ENCODE measurements at places on chromosomes 12 and 14. TPM values are rescaled to one million over a fixed set of nuclear protein-coding genes. Genes with fewer than 3 reads are reported as not detected.
A peak's percentile ranks its signal among the peaks of the same experiment; 100 is the strongest.

The CCDC184 gene
- total RNA-seq = 2.1 TPM

GRCh38 chr12:107775093-107775721 is 703 bp downstream of the ASCL4 start:
- H3K27me3 ChIP-seq = peaks cover 6% of the 10 kb centered on the region
- no peaks in the 10 kb centered on the region for H3K4me1 ChIP-seq
- peak overlapping the region; percentile 26 for H3K4me3 ChIP-seq
- no peak for DNase-seq

DNA sequence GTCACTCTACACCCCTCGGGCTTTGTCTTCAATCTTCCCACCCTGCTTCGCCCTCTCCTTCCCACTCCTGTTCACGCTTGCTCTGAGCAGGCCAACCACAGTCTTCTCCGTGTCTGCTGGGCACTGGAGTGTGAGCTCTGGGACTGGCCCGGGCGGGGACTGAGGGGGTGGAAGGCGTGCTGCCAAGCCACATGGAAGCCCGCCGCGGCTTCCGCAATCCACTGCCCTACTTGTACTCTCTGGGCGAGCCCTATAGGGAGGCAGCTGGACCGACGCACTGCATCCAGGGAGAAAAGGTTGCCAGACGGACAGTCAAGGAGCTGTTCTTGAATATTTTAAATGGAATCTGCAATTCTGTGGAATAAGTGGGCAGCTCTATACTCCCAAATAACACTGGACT is 24.8 kb downstream of the GOLGA3 start:
- H3K27ac ChIP-seq = no peak overlapping the region
- H3K4me1 ChIP-seq = no peaks in the 10 kb centered on the region
- H3K36me3 ChIP-seq = peaks cover 78% of the 10 kb centered on the region
- H3K27me3 ChIP-seq = no peaks in the 10 kb centered on the region

DNA sequence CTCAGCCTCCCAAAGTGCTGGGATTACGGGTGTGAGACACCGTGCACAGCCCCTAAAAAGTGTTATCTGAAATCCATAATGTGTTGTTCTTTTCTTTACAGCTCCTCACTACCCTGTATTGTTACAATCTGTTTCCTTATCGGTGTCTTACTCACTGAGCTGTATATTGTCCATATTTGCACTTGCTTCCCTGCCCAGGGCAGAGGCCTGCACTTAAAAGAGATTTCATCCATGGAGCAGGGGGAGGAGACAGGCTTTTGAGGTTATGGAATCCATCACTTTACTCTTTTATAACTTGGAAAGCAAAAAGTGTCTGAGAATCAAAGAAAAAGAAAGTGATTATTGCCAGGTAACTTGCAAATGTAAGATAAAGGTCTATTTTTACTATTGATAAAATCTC is 251.0 kb downstream of the DIO2 start:
- DNase-seq = no peak
- H3K27me3 ChIP-seq = no peaks in the 10 kb centered on the region
- no peaks in the 10 kb centered on the region for H3K4me1 ChIP-seq
- H3K4me3 ChIP-seq = no peak overlapping the region

The ADCY4 gene
- 12.1 TPM for total RNA-seq

The MANSC1 gene
- total RNA-seq = 11.6 TPM

Data from sigmoid colon (tissue), 7 donors.